ENCODE measurements at places on chromosomes 3 and 15.

- no peak for DNase-seq
Measured at GRCh38 chr3:89278302-89279025, 171.0 kb downstream of the EPHA3 start.

DNA sequence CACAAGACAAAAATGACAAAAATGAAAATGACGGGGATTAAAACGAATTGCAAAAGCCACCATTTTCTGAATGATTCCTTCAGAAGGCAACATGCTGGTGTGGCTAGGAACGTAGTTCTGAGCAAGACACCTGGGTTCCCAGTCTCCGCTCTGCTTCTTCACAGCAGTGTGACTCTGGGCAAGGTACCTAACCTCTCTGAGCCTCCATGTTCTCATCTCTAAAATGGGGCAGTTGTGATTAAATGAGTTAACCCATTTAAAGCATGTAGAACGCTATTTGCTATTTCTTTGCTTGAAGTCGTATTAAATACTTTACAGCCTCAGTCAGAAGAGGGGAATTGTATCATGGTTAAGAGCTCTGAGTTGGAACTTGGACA lies 23.6 kb downstream of the BHLHE40 start:
- no peak for DNase-seq

GRCh38 chr3:72204452-72204851 lies 419.5 kb upstream of the PROK2 start:
- DNase-seq = no peak

DNA sequence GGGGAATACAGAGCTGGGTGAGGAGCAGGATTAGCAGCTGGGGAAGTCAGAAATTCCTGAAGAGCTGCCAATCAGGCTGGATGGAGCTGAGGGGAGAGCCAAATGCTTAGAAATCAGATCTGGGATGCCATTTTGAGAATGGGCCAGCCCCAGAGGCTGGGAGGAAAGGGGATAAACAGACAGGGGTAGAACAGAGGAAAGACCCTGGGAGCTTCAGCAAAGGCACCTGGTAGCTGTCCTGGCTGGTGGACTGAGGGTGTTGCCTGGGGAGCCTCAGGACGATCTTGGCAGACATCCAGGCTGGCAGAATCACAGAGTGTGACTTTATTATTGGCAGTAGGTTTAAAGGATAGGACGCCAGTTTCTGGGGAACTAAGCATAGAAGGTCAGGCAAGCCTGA lies 97.8 kb downstream of the SQOR start:
- no peak for DNase-seq

DNA sequence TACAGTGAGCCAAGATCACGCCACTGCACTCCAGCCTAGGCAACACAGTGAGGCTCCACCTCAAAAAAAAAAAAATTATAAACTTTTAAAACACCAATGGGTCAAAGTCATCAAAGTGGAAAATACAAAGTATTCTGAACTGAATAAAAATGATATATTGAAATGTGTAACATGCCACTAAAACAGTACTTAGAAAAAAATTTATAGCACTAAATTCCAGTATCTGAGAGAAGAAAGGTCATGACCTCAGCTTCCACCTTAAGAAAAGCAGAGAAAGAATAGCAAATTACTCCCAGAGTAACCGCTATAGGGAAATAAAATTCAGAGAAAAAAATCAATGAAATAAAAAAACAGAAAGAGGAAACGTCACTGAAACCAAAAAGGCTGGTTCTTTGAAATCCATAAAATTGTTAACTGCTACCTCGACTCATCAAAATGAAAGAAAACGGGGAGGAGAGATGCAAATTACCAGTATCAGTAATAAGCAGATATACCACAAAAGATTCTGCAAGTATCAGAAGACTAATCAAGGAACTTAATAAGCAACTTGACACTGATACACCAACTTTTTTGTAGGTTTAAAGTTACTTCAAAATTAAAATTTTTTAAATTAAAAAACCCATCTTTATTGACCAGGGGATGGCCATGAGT lies 20.8 kb downstream of the ATP13A3 start:
- DNase-seq = no peak

DNA sequence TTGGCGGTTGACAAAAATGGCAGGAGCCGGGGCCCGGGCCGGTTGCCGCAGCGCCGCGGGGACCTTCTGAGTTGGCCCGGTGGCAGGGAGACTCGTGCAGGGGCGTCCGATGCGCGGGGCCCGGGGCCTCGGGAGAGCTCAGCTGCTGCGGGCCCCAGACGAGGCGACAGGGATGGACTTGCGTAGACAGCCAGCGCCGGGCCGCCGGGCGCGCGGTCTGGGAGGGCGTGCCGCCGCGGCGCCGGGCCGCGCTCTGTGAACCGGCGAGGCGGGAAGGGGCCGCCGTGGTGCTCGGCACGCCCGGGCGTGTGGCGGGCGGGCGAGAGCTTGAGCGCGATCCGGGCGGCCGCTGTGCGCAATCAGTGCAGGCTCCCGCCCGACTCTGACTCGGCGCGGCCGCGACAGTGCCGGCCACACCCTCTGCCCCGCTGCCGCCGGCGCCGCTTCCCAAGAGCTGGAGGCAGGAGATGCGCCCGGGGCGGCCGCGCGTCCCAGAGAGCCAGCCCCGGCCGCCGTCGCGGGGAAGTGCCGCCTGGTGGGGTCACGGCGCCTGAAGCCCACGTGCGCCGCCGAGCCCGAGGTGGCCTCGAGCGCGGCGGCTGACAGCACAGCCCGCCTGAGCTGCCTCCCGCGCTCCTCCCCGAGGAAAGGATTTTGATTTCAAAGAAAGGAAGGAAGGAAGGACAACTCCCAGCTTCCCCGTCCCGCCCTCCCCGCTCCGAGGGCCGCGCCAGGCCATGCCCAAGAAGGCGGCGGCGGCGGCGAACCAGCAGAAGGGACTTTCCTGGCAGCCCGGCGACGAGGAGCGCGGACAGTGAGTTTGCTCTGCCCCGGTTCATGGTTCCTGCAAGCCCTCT lies 657 bp downstream of the TLNRD1 start:
- DNase-seq = no peak

DNA sequence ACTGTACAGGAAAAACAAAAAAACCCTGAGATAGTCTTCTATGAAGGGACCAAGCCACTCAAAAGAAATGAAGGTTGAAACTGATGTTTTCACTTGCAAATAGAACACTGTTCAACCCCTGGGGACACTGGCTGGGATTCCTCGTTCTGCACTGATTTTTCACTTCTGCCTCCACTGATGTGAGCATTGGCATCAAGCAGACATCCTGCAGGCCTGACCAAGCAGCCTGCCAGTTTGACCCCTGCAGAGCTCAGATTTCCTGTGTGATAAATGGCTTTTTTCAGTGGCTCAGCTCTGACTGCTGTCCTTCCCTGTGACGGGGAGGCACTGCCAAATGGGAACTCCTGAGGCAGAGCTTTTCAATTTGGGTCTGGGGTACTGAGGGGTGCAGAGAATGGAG lies 50.0 kb downstream of the RASGRP1 start:
- no peak for DNase-seq

GRCh38 chr3:48926425-48927392 lies 8.1 kb downstream of the ARIH2 start:
- no peak for DNase-seq

DNA sequence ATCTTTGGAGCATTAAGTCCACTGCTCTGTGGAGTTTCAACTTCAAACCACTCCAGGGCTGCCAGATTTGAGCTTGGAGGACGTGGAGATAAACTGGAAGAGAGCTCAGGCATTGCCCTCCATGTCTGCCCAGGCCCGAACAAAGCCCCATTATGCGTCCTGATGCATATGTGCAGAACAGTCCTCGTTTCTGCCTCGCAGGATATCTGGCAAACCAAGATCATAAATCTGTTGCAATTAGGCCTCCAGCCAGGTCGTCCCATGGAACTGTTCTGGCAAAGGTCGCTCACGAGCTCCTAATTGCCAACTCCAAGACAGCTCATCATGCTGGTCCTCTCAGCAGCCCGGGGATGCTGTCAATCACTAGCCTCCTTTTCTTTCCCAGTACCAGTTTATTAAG lies 91.2 kb downstream of the SEMA5B start:
- no peak for DNase-seq

DNA sequence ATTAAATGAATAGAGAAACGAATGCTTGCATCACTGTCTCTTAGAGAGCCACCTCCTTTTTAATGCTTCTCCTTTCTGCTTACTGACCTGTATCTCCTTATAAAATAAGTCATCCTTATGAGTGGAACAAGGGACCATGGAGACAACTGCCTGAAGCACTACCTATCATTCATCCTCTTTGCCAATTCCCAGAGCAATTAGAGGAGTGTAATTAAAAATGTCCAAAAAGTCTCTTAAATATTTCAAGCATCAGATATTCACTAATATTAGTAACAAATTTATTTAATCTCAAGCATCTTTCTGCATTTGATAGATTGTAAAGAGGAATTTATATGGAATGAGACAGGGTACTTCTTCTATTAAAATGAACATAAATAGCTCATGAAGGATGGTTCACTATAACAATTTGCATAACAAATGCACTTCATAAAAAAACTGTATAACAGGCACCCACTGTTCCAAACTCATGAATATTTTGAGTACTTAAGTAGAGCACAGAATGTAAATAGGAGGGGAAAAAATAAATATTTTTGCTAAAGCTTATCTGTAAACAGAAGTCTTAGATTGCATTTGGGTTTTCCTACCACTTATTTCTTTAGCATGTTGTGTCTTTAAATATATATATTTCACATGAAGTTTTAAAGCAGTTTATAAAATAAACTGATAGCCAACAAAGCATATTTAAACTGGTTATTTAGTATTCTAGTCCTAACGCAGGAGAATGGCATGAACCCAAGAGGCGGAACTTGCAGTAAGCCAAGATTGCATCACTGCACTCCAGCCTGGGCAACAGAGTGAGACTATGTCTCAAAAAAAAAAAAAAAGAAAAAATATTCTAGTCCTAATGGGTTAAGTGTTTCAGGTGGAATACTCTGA lies 269.3 kb downstream of the TBL1XR1 start:
- DNase-seq = no peak

GRCh38 chr3:147356909-147357900 lies 49.1 kb downstream of the ZIC4 start:
- DNase-seq = no peak

- DNase-seq = no peak
Measured at GRCh38 chr3:41651718-41652117, 310.2 kb downstream of the ULK4 start.

DNA sequence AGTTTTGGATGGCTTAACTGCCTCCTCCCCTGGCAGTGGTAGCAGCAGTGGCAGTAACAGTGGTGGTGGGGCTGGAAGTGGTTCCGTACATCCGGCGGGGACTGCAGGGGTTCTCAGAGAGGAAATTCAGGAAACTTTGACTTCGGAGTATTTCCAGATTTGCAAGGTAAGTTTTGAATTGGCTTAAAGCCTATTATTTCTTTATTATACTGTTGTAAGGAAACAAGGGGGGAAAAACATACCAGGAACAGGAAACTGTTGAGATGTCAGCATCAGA lies 1.5 kb downstream of the STXBP5L start:
- no peak for DNase-seq

- no peak for DNase-seq
Measured at GRCh38 chr3:187125319-187126031, 13.8 kb downstream of the RPL39L start.

DNA sequence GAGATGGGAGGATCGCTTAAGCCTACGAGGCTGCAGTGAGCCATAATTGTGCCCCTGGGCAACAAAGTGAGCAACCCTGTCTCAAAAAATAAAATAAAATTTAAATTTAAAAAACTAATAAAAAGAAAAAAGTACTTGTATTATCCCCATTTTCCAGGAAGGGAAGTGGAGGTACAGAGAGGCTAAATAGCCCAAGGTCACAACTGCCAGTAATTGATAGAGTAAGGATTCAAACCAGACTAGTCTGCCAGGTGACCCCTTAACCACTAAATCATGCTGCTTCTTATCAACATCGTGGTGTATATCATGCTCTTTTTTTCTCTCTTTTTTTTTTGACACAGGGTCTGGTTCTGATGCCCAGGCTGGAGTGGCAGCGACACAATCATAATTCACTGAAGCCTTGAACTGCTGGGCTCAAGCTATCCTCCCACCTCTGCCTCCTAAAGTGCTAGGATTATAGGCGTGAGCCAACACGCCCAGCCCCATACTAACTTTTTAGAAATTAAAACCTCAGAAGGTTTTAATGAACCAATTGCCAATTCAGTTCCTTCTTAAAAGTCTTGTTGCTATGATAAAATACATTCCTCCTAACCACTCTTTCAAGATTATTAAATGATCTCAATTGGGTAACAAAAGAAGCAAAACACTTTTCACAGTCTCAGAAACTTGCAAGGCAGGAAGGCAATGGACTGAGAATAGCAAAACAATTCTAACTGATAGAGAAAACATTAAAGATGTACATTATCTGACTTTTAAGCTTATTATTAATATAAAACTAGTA lies 30.5 kb downstream of the HERC1 start:
- no peak for DNase-seq

- DNase-seq = no peak
Measured at GRCh38 chr15:37550360-37551024, 383.9 kb upstream of the TMCO5A start.

GRCh38 chr15:57752840-57753239 lies 46.3 kb downstream of the POLR2M start:
- DNase-seq = no peak

GRCh38 chr3:149247929-149248691 lies 26.5 kb upstream of the CP start:
- DNase-seq = no peak

GRCh38 chr15:39362821-39363561 lies 217.9 kb upstream of the THBS1 start:
- DNase-seq = no peak

GRCh38 chr3:112633757-112634156 lies 7.2 kb downstream of the CCDC80 start:
- DNase-seq = no peak

- DNase-seq = no peak
Measured at GRCh38 chr3:63228677-63229076, 49.4 kb upstream of the SYNPR start.

GRCh38 chr3:149162007-149162406 lies 32.6 kb downstream of the HPS3 start:
- no peak for DNase-seq

DNA sequence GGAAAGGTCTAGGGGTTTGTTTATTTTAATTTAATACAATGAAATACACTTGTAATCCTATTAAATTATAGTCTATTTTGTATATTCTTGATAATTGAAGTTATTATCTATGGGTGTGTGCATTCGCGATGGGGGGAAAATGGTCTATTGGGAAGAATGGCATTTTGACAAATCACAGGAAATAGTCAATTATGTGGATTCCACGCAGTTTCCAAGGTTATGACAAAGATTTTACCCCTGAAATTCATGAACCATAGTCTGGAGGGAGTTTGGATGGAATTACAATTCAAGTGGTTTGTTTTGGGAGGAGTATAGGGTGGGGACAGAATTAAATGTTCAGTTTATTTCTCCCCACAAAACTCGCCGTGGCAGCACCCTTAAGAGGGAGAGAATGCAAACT lies 66.5 kb downstream of the RBMS3 start:
- no peak for DNase-seq

DNA sequence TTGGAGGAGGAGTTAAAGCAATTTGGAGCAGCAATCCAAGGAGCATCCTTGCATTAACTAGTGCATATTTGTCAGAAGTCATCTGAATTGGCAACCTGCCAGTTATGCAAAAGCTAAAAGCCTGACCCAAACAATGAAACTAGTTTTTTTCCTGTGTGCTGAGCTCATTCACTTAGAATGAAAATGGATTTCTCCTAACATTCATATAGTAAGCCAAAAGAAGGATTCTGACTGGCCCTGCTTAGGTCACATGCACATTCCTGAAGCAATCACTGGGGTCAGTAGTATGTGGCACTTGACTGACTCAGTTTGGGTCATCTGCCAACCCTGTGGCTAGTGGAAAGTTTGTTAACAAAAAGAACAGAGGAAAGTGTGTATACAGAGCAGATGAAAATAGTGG lies 30.5 kb downstream of the OXSM start:
- no peak for DNase-seq
